GM23338 (cell line): ENCODE measurements at places on chromosomes 5 and 9.

- H3K4me1 ChIP-seq: no peaks in the 10 kb centered on the region
- no peaks in the 10 kb centered on the region for H3K27me3 ChIP-seq
- no peak overlapping the region for H3K4me3 ChIP-seq
- H3K36me3 ChIP-seq: no peaks in the 10 kb centered on the region
- no peak overlapping the region for H3K27ac ChIP-seq
Observed at GRCh38 chr9:114089206-114089840, 9.8 kb downstream of the KIF12 start.

DNA sequence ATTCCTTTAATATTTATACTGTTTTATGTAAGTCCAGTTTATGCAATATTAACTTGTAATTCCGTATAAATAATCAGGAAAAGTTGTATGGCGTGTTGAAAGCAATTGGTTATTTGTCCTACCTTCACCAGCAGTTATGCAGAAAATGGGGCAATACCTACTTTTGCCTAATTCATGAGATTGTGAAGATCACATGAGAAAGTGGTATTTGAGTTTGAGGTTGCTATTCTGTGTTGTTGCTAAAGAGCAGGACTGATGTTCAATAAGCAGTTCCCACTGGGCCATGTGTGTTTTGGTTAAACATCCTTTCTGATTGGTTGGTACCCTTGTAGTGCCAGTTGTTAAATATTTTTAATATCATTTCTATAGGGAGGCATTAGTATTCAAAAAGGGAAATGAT is 3.2 kb downstream of the TGFBR1 start:
- peaks cover 14% of the 10 kb centered on the region; the same call in 1 of the 2 replicates for H3K27me3 ChIP-seq
- no peak for DNase-seq
- H3K4me1 ChIP-seq: peaks cover 57% of the 10 kb centered on the region
- H3K27ac ChIP-seq: no peak overlapping the region
- no peaks in the 10 kb centered on the region for H3K36me3 ChIP-seq

DNA sequence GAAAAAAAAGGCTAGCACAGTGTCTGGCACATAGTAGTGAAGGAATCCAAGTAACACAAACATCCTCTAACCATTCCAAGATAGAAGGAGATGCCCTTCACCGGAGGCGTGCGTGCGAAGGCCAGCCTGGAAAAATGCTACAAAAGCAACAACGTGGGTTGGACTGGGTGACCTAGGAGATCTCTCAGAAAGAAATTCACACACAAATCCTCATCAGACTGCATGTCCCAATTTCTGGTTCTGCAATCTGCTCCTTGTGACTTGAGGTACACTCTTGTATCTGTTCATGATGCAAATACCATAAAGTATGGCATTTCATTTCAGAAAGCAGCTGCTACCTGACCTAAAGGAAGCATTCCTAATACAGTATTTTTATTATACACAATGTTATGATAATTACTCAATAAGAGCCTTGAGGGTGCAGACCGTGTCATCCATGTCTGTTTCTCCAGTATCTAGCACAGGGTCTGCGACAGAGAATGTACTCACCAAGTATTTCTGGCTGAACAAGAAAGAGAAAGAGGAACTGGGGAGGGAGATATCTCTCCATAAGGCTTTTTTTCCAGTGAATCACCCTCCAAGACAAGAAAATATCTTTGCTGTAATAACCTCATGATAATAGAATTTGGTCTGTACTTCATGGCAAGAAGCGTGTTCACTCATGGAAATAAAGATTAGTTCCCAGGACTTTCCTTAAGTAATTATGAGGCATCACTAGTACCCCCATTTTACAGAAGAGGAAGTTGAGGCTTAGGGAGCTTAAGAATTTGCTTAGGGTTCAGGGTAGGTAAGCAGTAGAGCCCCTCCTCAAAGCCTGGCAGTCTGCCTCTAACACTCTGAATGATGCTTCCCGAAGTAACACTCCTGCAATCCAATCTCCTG is 138.3 kb downstream of the CDK5RAP2 start:
- no peak overlapping the region for H3K27ac ChIP-seq
- H3K4me1 ChIP-seq: no peaks in the 10 kb centered on the region
- H3K36me3 ChIP-seq: peaks cover 10% of the 10 kb centered on the region; the same call in 1 of the 2 replicates
- H3K4me3 ChIP-seq: no peak overlapping the region
- H3K27me3 ChIP-seq: no peaks in the 10 kb centered on the region
- no peak for DNase-seq

DNA sequence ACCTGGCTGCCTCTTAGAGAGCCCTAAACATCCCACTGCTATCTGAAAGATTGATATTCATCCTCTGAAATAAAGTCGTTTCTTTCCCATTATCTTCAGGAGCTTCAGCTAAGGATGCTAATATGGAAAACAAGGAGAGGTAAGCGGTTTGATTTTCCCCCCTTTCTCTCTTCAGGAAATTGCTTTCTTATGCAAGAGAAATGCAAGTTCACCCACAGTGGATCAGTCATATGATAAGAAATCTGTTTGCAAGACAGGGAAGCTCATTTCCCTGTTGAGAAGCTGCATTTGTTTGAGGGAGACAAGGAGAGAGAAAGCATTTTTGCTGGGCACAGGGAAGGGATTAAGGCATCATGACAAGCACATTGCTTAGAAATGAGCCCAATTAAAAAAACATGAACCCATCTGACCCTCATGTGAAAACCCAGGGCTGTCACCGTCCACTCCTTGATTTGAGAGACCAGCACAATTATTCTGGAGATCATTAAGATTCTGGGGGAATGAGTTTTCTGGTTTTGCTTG is 53.7 kb upstream of the BOD1 start:
- no peaks in the 10 kb centered on the region for H3K27me3 ChIP-seq
- peaks cover 39% of the 10 kb centered on the region for H3K4me1 ChIP-seq
- H3K27ac ChIP-seq: peak overlapping the region; percentile 87
- H3K4me3 ChIP-seq: no peak overlapping the region
- peak; percentile 44 for DNase-seq
- H3K36me3 ChIP-seq: peaks cover 3% of the 10 kb centered on the region; the same call in 1 of the 2 replicates

- H3K4me1 ChIP-seq: peaks cover 8% of the 10 kb centered on the region; the same call in 1 of the 2 replicates
- H3K27ac ChIP-seq: no peak overlapping the region
- H3K36me3 ChIP-seq: no peaks in the 10 kb centered on the region
- no peaks in the 10 kb centered on the region for H3K27me3 ChIP-seq
- no peak overlapping the region for H3K4me3 ChIP-seq
- no peak for DNase-seq
Observed at GRCh38 chr9:106321394-106322180, 541.4 kb upstream of the ZNF462 start.

DNA sequence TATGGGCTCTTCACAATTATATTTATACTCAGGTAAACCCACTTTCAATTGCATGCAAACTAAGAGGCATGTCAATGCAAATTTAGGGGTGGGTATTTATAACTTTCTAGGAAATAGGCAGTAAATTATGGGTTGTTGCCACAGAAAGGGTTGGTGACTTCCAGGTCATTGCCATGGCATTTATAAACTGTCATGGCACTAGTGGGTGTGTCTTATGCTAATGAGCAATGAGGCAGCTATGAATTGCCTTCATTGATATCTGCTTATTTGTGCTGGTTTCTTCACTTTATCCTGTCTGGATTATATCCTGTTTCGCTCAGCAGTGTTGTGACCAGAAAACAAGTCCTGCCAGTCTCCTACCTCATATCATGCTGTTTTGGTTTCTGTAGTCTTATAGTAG is 597.3 kb upstream of the DAB2 start:
- no peaks in the 10 kb centered on the region for H3K4me1 ChIP-seq
- DNase-seq: no peak
- H3K4me3 ChIP-seq: no peak overlapping the region

GRCh38 chr5:94577466-94578245 is 40.7 kb downstream of the KIAA0825 start:
- H3K4me1 ChIP-seq: no peaks in the 10 kb centered on the region
- H3K27ac ChIP-seq: no peak overlapping the region
- no peaks in the 10 kb centered on the region for H3K27me3 ChIP-seq
- no peaks in the 10 kb centered on the region for H3K36me3 ChIP-seq
- no peak overlapping the region for H3K4me3 ChIP-seq
- DNase-seq: no peak

GRCh38 chr5:124743602-124744169 is 2.8 kb downstream of the ZNF608 start:
- no peaks in the 10 kb centered on the region; the same call in 1 of the 2 replicates for H3K27me3 ChIP-seq
- no peaks in the 10 kb centered on the region for H3K36me3 ChIP-seq
- H3K4me3 ChIP-seq: peak overlapping the region; percentile 63

- no peaks in the 10 kb centered on the region for H3K36me3 ChIP-seq
- H3K27ac ChIP-seq: no peak overlapping the region
- no peak for DNase-seq
- H3K4me1 ChIP-seq: no peaks in the 10 kb centered on the region
- H3K27me3 ChIP-seq: no peaks in the 10 kb centered on the region
- no peak overlapping the region for H3K4me3 ChIP-seq
Observed at GRCh38 chr5:72468606-72469005, 38.6 kb downstream of the ZNF366 start.

DNA sequence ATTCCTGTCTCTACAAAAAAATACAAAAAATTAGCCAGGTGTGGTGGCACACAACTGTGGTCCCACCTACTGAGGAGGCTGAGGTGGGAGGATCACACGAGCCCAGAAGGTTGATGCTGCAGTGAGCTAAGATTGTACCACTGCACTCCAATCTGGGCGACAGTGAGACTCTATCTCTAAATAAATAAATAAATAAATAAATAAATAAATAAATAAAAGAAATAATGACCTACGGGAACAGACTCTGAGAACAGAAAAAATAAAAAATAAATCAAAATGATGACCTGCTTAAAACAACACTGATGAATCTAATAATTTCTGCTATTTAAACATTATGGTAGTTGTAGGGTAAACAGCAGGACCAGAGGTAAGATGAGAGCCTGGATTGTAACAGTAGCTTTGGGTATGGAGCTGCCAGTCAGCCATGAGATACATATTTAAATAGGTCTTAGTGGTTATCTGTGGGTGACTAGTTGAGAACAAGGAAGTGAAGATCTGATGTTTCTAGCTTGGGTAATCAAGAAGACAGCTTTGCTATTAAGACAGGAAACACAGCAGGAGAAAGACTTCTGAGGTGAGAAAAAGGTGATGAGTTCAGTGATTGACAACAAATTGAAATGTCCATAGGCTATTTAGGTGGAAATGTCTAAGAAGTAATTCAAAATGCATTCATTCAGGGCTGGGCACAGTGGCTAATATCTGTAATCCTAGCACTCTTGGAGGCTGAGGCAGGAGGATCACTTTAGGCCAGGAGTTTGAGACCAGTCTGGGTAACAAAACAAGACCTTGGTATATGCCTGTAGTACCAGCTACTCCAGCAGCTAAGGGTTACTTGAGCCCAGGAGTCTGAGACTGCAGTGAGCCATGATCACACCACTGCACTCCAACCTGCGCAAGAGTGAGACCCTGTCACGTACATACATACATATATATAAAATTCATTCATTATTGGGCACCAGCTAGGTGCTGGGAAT is 11.0 kb downstream of the RNF145 start:
- H3K4me1 ChIP-seq: no peaks in the 10 kb centered on the region
- H3K27ac ChIP-seq: no peak overlapping the region
- no peaks in the 10 kb centered on the region for H3K27me3 ChIP-seq
- no peak for DNase-seq

GRCh38 chr5:144522698-144523097 is 352.0 kb downstream of the KCTD16 start:
- no peak overlapping the region for H3K4me3 ChIP-seq
- no peak for DNase-seq
- no peak overlapping the region for H3K27ac ChIP-seq
- no peaks in the 10 kb centered on the region for H3K4me1 ChIP-seq

GRCh38 chr9:119781886-119782285 is 412.7 kb upstream of the BRINP1 start:
- no peak for DNase-seq
- H3K27ac ChIP-seq: no peak overlapping the region
- no peak overlapping the region for H3K4me3 ChIP-seq

DNA sequence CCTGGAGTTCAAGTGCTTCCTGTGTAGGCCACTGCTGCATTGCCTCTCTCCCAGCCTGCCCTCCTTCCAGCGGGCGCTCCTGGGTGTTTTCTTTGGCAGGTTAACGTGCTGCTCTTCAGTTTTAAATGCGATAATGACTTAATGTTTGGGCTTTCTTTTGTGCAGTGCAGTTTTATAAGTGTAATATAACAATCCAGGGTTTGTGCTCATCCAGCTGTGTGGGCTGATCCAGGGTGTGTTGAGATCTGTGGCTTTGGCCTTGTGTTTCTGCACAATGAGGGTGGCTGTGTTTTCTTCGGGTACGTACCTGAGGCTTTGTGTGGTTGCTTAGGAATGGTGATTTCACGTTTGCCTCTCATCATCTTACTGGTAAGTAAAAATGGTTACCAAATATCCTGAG is 50.6 kb downstream of the PCSK5 start:
- no peak for DNase-seq
- no peak overlapping the region for H3K4me3 ChIP-seq
- H3K36me3 ChIP-seq: no peaks in the 10 kb centered on the region
- H3K4me1 ChIP-seq: no peaks in the 10 kb centered on the region
- H3K27ac ChIP-seq: peak overlapping the region; percentile 51; the same call in 1 of the 2 replicates

DNA sequence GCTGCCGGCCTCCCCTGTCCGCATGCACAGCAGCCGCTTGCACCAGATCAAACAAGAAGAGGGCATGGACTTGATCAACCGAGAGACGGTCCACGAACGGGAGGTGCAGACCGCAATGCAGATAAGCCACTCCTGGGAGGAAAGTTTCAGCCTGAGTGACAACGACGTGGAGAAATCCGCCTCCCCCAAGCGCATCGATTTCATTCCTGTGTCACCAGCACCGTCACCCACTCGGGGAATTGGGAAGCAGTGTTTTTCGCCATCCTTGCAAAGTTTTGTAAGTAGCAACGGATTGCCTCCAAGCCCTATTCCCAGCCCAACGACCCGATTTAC is 75.3 kb downstream of the PIP5K1B start:
- no peak overlapping the region for H3K27ac ChIP-seq
- peaks cover 3% of the 10 kb centered on the region; the same call in 1 of the 2 replicates for H3K36me3 ChIP-seq
- H3K4me3 ChIP-seq: peak overlapping the region; percentile 72
- no peaks in the 10 kb centered on the region for H3K27me3 ChIP-seq

DNA sequence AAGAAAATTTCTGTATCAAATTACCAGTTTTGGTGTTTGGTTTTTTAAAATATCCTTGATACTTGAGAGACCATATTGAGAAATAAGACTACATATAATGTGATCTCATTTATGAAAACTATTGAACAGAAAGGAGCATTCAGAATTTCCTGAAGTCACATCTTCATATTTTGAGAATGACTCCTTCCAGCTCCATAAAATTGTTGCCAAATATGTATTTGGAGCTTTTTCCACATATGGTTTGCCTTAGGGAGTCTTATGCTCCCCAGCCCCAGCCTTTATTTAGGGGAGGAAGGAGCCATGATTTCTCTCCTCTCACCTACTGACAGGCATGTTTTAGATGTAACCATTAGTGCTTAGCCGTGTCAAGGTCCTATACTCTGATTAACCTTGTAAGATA is 51.1 kb downstream of the GCNT1 start:
- no peak overlapping the region for H3K4me3 ChIP-seq
- no peak overlapping the region for H3K27ac ChIP-seq
- no peaks in the 10 kb centered on the region for H3K4me1 ChIP-seq

- H3K36me3 ChIP-seq: no peaks in the 10 kb centered on the region
- no peak for DNase-seq
- H3K4me1 ChIP-seq: peaks cover 63% of the 10 kb centered on the region
- H3K27me3 ChIP-seq: no peaks in the 10 kb centered on the region
- H3K27ac ChIP-seq: no peak overlapping the region
Observed at GRCh38 chr5:102802708-102803458, 47.8 kb downstream of the PAM start.
